Right renal cortex interstitium (tissue), 3 donors: ENCODE measurements at places on chromosomes 4 and X.

DNA sequence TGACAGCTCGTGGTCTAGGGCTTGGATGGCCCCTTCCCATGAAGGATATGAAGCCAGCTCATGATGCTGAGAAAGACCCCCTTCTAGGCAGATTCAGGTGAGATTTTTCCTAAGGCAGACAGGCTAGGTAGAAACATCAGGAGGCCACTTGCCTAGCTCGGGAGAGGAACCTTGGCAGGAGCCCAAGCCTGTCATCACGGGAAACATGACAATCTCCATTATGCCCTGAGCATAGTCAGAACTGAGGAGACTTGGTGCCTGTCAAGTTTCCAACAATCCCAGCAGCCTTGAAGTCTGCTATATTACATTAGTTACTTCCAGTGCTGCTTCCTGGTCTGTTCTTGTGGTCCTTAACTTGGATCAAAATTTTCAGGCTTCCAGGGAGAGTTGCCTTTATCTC is 18.7 kb upstream of the WDR1 start:
- DNase-seq, result no peak

- DNase-seq, result no peak
These were observed 6.5 kb downstream of the RGS12 start for GRCh38 chr4:3299122-3299975.

DNA sequence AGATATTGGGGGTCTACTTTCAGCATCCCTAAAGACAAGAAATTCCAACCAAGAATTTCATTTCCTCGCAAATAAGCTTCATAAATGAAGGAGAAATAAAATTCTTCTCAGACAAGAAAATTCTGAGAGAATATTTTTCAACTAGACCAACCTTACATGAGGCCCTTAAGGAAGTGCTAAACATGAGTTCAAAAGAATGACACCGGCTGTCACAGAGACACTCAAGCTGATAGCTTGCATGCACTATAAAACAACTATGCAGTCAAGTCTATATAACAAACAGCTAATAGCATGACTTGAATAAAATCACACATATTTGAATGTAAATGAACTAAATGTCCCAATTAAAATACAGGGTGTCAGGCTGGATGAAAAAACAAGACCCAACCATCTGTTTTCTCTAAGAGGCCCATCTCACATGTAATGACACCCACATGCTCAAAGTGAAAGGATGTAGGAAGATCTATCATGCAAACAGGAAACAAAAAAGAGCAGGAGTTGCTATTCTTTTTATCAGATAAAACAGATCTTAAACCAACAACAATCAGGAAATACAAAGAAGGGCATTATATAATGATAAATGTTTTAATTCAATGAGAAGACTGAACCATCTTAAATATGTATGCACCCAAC is 27.2 kb downstream of the FAAH2 start:
- DNase-seq, result no peak

GRCh38 chr4:48015216-48015615 is 1.3 kb downstream of the CNGA1 start:
- DNase-seq, result no peak

GRCh38 chrX:69424910-69425309 is 79.2 kb upstream of the NALF2 start:
- DNase-seq, result no peak

DNA sequence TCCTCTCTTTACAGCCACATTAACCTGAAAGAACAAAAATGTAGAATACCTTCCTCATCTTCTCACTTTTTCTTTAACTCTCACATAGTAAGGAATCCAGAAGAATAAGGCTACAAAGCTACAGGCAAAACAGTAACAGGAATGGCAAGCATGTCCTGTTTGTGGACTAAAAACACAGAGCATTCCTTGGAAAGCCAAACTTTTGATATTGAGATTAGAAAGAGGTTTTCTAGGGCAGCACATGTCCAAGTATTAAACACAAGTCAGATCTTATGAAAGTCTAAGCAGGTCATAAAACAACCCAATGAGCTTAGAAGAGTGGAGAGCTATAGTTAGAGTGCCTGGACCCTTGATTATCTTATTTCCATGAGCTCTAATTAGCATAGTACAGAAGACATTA is 58.2 kb upstream of the FAM9C start:
- no peak for DNase-seq

DNA sequence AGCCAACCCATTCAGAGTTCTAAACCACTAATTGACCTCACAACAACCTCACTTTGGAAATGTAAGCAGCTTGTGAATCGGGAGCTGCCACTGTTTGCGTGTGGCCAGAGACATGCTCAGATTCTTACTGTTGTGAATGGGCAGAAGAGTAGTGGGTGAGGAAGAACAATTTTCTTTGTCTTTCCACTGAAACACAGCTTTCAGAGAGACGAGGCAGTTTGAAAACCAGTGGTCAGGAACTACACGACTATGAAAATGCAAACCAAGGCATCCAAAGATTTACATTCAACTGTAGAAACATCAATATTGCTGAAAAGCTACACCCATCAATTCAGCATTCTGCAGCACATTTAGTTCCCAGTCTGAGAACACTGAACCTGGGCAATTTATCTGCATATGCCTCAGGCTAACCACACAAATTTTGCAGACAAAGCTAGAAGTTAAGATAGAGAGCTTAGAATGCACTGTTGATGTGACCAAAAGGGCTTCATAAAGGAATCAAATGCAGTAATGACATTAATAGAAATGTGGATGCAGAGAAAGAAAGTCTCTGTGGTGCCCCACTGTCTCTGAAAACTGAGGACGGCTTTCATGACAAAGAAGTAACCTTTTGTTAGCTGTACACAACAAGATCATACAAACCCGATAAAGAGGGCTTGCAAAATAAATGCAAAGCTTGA is 134.3 kb downstream of the APBB2 start:
- DNase-seq, result no peak

- no peak for DNase-seq
These were observed 249.1 kb upstream of the BMP3 start for GRCh38 chr4:80781431-80781830.

DNA sequence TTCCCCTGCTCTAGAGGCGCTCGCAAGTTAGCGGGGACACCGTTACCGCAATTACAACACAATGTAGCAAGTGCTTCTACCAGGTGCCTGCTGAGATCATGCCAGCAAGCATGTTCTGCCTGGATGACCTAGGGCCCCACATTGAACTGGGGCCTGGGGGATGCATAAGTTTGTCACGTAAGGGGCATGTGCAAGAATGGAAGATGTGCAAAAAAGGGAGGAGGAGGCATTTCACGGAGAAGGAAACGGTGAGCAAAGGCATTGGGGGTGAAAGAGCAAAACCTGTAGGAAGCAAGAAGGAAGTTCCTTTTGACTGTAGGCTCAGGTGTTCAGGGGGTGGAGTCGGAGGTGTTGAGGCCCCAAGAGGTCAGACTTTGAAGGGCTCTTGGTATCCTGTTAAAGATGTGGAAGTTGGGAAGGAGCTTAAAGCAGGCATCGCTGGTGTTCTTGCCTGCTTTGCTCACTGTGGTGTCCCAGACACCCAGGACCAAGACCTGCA is 602 bp upstream of the SCARB2 start:
- no peak for DNase-seq

GRCh38 chr4:48727666-48728459 is 52.2 kb downstream of the FRYL start:
- DNase-seq, result no peak

DNA sequence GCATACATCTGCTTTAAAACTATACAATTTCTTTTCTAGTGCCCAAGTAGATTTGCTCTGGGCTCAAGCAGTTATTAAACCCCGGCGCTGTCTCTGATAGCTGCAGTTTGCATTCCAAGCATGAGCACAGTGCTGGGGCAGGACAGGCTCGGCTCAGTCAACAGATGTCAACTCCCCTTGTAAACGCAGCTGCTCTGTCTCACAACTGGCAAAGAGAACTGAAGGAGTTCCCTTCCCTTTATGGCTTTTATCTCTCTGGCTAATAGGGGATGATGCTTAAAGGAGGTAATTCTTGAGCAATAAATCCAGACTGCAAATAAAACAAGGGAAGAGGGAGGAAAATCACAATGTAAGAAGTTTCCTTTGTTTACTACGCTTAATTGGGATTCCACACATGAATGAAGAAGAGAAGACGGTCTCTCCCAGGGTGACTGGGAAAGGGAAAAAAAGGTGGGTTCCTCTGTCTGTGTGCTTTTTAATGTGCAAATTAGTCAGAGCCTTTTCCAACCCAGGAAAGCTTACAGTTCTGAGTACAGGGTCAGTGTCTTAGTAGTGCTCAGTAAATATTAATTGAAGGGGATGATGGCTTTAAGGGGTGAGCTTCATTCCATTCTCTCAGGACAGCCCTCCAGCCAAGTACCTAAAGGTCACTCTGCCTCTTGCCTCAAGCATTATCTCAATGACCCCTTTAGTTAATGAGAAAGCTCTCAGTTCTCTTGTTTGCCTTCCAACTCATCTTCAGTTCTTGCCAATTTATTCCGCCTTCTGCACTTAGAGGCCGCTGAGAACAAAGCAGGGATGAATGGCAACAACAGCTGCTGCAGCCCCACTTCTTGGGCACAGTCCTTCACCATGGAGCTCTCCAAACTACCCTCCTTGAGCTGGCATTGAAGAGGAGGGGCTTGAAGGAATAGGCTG is 155.7 kb upstream of the JADE1 start:
- peak; percentile 45 for DNase-seq

DNA sequence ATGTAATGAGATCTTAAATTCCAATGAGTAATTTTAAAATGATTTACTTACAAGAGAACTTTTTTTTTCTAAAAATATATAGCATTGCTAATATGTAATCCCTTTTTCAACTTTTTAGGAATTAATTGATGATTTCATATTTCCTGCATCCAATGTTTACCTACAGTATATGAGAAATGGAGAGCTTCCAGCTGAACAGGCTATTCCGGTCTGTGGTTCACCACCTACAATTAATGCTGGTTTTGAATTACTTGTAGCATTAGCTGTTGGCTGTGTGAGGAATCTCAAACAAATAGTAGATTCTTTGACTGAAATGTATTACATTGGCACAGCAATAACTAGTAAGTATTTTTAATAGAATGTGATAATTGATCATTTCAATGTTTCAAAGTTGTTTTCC is 113.2 kb downstream of the USP9X start:
- no peak for DNase-seq

- DNase-seq, result no peak
These were observed 44.6 kb upstream of the UGT2A1 start for GRCh38 chr4:69697536-69698242.

DNA sequence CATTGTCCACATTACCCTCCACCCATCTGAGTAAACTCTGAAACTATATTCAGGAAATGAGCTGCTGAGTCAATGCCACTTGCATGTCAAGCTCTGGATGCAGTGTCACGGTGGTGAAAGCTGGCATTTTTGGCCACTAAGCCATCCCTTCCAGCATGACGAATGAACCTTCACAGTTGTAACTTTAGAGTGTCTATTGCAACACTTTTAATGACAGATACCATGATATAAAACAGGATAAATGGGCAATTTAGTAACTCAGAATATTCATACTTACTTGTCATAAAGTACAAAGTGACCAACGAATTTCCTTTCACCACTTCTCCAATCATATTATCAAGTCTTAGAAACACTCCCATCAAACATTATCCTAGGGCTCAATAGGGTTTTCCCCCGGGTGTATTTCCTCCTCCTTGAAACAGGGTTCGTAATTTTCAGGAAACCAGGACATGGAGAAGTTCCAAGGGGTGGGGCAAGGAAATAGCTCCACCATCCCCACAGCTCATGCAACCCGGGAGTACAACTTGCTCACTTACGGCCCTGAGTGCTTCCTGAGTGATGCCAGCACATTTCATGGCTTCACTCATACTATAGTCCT is 73.1 kb downstream of the MTHFD2L start:
- no peak for DNase-seq

DNA sequence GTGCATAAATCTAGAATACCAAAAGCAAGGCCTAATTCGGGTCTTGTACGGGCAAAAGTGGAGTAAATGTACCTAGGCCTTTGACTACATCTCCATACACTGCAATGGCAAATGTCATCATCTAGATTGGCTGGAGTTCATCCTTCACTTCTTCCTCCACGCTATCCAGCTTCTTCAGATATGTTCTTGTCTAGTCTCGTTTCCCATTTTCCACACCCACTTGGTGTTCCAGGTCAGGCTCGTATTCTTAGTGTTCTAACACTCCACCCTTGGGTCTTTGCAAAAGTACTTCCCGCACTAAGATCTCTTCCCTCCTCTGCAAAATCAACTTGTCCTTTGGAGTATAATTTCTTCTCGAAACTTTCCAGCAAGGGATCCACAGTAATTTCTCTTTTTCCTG is 1.4 kb downstream of the COQ2 start:
- no peak for DNase-seq

- no peak for DNase-seq
These were observed 48.2 kb downstream of the SLC7A11 start for GRCh38 chr4:138193963-138194362.

DNA sequence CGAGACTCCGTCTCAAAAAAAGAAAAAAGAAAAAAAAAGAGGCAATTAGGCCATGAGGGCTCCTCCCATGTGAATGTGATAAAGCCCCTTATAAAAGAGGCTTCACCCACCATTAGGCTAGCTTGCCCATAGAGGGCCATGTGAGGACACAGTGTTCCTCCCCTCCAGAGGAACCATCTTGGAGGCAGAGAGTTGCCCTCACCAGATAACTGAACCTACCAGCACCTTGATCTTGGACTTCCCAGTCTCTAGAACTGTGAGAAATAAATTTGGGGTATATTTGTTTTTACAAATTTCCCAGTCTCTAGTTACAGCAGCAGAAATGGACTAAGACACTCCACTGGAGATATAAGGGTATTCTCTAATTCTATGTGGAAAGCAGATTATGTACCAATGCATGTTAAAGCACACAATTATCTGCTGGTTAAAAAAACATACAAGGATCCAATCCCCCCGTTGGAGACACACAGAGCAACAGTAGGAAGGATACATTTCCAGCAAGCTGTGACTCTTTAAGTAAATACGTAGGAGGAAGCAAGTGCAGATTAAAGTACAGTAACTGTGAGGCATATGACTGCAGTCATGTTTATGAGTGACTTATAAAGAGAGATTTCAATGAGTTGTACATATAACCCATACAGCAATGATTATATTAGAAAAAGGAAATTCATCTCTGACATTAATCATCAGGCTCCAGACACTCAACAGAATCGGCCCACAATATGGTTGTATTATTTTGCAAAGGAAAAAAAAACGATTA is 21.4 kb downstream of the SH3RF1 start:
- no peak for DNase-seq

- no peak for DNase-seq
These were observed 95.2 kb downstream of the LARP7 start for GRCh38 chr4:112732142-112732541.

GRCh38 chr4:148434075-148434773 is 8.0 kb downstream of the NR3C2 start:
- DNase-seq, result no peak

DNA sequence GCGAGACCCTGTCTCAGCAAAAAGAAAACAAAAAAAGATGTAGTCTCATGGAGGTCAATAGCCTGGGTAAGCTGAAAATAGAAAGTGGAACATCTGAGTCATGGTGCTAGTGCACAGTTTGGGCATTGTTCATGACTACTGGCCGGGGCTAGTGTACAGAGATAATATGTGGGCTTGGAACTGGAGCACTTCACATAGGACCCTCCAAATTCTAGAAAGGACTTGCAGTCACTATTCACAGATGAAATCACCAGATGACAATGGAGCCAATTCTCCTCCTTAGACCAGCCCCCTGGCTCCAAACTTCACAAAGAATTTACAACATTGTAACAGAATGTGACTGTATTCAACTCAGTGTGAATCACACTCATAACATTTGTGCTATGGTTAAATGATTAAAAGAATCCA is 367.8 kb upstream of the SLC7A11 start:
- no peak for DNase-seq
